ENCODE measurements at places on chromosomes 5 and 9.

GRCh38 chr5:175717837-175718236 is 60.0 kb downstream of the HRH2 start:
- DNase-seq, result no peak

DNA sequence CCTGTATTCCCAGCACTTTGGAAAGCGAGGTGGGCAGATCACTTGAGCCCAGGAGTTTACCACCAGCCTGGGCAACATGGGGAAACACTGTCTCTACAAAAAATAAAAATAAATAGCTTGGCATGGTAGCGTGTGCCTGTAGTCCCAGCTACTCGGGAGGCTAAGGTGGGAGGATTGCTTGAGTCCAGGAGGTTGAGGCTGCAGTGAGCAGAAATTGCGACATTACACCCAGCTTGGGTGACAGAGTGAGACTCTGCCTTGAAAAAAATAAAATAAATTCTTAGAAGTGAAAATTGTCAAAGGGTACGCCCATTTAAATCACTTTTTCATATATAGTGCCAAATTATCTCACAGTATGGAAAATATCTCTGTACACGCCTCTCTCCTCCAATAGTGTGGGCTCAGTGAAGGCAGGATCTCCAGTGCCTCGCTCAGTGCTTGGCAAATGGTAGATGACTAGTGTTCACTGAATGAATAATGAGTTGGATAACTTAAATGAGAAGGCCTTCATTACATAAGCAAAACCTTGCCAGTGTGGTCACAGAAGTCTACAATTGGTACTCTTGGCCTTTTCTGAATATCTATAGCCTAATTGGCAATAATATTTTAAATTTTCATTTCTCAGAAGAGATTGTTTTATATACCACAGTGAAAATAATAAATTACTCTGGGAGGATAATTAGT is 9.4 kb upstream of the CCL28 start:
- DNase-seq, result no peak

DNA sequence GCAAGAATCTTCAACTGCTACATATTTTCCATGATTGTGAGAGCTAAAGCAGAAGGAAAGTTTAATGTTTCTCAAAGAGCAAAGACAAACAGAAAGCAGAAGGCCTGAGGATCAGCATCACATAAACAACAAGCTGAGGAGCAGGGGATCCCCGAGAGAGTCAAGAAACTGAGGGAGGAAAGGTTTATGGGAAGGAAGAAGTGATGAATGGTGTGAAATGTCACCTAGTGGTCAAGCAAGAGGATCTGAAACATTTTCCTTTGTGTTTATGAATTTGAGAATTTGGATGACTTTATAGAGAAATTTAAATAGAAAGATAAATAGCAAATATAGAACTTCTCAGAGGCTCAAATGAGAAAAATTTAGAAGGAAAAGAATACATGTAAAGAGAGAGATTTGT is 481.9 kb downstream of the CHSY3 start:
- no peak for DNase-seq

DNA sequence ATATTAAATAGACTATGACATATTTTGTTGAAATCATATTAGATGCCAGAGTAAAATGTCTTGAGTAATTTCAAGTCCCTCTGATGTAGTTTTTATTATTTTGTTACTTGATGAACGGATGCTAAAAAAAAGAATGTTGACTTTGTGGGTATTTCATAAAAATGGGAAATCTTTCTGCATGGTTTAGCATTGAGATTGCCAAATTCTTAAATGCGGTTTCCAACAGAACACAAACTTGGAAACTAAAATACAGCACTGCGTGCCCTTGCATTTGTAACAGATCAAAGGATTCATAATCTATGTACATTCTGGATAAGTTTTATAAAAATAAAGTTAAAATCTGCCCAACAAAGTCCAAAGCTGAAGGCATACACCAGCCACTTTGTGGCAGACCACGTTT is 425.5 kb upstream of the DAB2 start:
- DNase-seq, result no peak

DNA sequence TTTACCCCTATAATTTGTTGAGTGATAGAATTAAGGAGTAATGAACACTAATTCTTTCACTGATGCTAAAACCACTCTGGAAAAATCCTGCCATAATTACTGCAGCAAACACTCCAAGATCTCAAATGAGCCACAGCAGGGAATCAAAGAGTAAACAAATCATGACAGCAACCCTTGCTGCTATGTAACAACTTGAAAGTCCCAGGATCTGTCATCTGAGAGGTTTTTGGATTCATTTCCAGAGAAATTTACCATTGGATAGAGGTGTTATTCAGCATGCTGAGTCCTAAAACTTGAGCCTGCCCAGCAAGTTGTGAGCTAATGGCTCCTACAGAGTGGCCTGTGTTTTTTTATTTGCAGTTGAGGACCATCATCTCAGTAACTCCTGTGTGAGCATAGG is 59.2 kb downstream of the PRLR start:
- DNase-seq, result no peak

- DNase-seq, result no peak
Measured at GRCh38 chr5:25944786-25945185, 1093.6 kb downstream of the CDH9 start.

GRCh38 chr5:39040875-39041274 is 33.3 kb downstream of the RICTOR start:
- no peak for DNase-seq

- no peak for DNase-seq
Measured at GRCh38 chr9:106438928-106439327, 424.0 kb upstream of the ZNF462 start.

DNA sequence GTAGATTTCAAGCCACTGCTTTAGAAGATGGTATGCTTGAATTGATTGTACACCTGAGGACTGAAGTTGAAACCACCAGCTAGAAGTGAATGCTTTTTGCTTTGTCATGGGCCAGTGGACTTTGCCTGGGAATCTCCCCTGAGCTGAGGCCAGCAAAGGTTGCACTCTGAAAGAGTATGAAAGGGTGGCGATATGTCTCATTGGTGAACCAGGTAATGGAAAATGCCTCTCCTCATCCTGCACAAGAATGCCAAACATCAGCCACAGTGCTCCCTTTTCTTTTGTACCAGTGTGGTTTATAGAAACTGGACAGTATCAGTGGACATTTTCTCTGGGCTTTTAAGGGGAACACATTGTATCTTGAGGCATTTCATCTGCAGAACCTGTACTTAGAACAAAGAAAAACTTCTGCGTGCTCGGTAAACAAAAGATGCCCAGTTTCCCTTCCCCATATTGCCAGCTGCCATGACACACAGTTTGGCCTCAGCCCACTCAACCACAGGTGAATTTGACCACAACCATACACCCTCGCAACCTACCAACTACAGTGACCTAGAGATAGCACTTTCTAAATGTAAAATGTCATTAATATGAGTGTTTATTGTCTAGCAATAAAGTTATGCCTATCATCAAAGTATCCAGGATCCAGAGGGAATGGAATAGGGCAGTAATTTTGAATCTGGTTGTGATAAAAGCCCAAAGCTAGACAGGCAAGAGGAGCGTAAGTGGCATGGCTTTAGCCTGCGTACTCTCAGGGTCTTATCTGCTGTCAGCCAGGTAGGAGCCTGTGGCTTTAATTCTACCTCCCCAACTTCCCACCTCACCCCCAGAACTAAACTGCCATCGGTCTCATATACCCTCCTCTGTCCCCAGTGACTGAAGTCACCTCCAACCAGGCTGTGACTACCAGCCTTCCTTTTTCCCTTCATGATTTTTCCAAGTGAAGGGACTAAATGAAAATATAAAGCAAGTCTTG is 79.5 kb upstream of the LHFPL2 start:
- no peak for DNase-seq

- DNase-seq, result no peak
Measured at GRCh38 chr5:150122158-150122510, 33.5 kb downstream of the PDGFRB start.

DNA sequence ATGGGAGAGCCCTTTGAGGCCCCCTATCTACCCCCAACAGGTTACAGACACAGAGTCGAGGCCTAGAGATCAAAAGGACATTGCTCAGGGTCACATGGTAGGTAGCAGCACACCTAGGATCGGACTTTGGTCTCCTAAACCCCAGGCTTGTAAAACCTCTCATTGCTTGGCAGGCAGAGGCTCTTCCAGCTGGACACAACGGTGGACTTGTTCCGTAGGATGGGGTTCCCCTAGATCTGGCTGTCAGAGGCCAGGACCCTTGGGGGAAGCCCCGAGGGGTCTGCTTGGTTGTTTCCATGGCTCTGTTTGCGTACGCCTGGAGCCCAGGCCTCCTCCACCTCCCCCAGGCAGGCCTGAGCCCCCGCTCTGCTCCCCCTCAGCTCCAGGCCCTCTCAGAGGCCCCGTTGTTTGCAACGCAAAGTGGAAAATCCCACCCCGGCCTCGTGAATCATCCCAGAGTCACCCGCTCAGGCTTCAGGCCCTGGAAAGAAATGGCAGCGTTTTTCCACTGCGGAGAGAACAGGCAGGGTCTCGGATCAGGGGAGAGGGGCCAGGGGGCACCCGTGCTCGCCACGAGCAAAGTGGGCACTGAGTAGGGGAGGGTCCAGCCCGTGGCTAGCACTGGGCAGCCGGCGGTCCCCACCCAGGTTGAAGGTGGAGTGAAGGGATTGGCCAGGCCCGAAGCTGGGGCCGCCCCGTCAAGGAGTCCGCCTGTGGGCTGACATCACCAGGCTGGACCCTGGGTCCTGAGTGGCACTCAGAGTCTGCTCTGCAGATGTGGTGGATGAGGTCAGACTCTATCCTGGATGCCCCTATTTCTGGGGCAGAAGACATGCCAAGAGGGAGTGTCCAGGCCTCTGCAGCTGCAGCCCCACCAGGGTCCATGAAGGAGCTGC is 19.8 kb downstream of the COL27A1 start:
- DNase-seq, result no peak

- no peak for DNase-seq
Measured at GRCh38 chr5:107383414-107383813, 287.3 kb downstream of the EFNA5 start.

DNA sequence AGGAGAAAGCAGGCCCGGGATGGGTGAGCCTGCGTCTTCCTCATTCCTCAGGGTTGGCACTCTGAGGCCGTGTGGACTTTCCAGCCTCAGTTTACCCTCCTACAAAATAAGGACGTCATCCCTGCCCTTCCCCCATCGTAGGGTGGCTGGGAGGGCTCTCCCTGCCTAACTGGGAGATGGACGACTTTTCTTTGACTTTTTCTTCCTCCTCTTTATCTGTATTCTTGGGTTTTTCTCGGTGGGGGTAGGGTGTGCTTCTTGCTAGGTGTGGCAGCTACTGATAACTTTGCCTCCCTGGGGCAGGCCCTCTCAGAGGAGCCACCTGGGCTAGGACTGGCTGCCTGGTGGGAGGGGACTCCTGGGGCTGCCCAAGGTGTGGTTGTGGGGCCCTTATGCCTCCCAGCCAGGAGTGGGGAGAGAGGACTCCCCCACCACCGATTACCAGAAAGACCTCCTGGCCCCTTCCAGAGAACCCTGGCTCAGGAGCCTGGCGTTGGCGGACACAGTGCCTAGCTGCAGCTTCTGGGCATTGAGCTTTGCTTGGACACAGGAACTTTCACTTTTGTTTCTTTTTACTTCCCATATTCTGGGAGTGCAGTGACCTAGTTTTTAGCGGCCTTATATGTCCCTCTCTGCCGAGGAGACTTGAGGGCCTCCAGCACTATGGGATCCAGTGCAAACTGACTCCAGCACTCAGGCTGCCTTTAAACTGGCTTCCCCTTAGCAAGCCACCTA is 6.1 kb downstream of the GLIPR2 start:
- no peak for DNase-seq
